H7 (cell line): ENCODE measurements at places on chromosomes 1 and 21. TPM values are rescaled to one million over a fixed set of nuclear protein-coding genes. Genes with fewer than 3 reads are reported as not detected.

The SPATA6 gene
- 25.9 and 28.3 TPM in 2 replicates for total RNA-seq

The SPATA46 gene
- total RNA-seq: not detected in 2 replicates

The LDLRAD1 gene
- not detected in 2 replicates for total RNA-seq

The TENT5C gene
- 0.26 and 0.48 TPM in 2 replicates for total RNA-seq

The OR2T29 gene
- total RNA-seq: not detected in 2 replicates

The BNIPL gene
- total RNA-seq: 0.48 and 0.96 TPM in 2 replicates
